ENCODE measurements at places on chromosomes 7 and 10.

DNA sequence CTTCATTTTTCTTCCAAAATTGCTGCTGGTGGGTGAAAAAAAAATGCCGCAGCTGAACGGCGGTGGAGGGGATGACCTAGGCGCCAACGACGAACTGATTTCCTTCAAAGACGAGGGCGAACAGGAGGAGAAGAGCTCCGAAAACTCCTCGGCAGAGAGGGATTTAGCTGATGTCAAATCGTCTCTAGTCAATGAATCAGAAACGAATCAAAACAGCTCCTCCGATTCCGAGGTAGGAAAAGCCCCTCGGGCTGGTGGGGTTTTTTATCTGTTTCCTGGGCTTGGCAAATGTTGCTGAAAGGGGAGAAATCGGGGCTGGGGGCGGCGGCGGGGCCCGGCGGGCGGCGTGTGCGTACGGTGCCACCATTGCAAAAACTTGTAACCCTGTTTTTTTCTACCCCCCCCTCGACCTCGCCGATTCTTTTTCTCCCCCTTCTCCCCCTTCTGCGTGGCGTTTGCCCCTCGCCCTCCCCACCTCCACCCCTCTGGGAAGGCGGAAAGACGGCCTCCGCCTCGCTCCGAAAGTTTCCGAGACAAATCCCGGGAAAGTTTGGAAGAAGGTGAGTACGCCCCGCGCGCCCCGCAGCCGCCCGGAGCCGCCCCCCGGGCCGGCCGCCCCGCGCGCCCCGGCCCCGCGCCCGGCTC lies 789 bp downstream of the TCF7L2 start:
- no peak for DNase-seq

GRCh38 chr10:80473096-80473657 lies 19.1 kb downstream of the TSPAN14 start:
- no peak for DNase-seq

DNA sequence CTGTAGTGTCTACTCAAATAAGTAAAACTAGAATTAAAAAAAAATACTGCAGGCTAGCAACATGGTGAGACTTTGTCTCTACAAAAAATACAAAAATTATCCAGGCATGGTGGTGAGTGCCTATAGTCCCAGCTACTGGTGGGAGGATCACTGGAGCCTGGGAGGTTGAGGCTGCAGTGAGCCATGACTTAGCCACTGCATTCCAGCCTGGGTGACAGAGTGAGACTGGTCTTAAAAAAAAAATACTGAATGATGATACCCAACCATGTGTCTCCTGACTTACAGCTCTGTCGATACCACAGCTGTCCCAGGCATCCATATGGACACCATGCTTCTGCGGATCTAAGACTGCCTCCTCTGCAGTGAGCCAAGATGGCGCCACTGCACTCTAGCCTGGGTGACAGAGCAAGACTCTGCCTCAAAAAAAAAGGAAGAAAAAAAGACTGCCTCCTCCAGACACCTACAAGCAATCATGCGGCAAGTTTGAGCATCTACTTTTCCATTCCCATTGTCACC lies 7.9 kb upstream of the FRAT1 start:
- DNase-seq = no peak

DNA sequence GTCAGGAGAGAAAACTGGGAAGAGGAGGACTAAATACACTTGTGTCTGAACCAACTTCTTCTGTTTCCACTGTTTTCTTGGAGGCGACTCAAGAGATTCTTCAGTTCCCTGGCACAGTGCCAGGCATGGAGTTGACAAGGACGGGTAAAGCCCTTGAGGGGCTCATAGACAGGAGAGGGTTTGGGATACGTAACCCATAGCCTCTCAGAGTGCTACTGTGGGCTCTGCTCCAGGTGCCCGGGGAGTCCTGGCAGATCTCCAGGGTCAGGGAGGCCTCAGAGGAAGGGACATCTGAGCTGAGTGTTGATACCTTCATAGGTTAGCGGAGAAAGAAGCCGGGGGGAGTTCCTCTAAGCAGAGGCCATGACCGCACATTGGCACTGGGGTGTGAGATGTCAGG lies 42.0 kb downstream of the GALNT17 start:
- DNase-seq = no peak

DNA sequence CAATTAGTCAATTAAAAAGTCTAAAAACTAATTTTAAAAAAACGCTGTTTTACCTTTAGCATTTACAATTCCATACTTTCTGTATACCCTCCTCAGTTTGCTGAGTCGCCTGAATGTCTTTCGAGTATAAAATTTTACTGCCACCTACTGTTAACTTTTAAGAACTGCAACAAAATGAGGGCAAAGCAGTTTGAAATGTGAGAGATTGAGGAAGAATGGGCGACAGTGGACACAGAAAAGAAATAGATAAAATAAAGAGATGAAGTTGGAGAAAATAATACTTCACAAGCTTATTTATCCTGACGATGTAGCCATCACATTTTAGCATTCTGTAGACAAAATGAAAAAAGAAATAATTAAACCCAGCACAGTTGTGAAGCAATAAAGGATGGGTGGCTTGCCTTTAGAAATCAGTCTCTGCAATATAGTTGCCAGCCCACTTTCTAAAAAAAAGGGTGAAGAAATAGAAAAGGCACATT lies 110.8 kb upstream of the PTN start:
- no peak for DNase-seq
